ENCODE measurements at places on chromosomes 6 and 20.
A peak's percentile ranks its signal among the peaks of the same experiment; 100 is the strongest.

DNA sequence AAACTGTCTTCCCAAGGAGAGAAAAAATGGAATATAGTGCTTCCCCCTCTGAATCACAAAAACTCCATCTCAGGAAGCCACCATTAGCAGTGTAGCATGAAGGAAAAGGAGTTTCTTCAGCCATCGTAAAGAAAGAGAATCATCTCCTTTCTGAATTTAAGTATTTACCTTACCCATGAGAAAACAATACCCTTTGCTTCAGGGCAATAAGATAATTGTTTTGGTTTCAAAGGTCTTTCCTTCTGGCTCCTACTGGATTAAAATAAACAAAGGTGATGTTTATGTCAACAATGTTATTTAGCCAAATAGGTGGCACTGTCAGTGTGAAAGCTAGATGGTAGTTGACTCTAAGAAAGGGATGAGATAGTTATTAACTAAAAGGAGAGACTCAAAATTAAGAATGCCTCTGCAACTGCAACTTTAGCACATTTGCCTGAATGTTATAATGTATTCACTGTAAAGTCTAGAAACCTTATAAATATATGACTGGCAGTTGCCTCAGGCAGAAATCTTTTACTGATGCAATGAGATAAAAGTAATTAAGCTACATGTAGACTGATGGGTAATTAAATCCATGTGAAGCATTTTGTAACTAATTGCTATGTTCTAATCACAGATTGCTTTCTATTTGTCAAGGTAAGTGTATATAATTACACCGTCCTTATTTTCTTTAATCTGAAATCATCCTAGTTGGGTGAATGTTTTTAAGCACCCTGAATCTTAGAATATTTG lies 399.0 kb downstream of the CDKAL1 start:
- H3K36me3 ChIP-seq = peaks cover 10% of the 10 kb centered on the region
- H3K4me3 ChIP-seq = no peak overlapping the region
- no peak for DNase-seq
- no peaks in the 10 kb centered on the region for H3K27me3 ChIP-seq
- H3K4me1 ChIP-seq = no peaks in the 10 kb centered on the region

DNA sequence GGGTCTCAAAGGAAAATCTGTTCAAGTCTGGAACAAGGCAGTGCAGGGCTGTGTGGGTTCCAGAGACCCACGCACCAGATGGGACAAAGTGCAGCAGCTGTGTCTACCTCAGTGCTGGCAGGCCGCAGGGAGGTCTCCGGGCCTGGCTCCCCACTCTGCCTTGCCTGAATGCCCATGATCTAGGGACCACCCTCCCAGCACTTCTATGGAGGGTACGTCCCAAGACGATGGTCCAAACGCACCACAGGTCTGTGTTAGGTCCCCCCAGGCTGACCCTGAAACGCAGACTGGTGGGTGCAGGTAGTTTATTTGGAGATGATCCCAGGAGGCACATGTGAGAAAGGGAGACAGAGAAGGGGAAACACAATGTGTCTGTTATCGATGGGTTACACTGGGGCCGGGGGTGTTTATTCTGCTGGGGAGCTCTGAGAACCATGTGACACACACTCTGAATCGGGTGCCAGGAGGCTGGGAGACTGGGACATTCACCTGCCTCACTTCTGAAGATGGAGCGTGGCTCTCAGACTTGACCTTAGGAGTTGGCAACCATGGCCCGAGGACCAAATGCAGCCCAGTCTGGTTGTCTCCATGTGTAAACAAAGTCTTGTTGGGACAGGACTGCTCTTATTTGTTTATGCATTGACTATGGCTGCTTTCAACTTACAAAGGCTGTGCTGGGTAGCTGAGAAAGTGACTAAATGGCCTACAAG lies 21.7 kb downstream of the CST9L start:
- H3K4me1 ChIP-seq = no peaks in the 10 kb centered on the region
- H3K27ac ChIP-seq = no peak overlapping the region
- DNase-seq = no peak
- H3K27me3 ChIP-seq = peaks cover 4% of the 10 kb centered on the region
- no peak overlapping the region for H3K4me3 ChIP-seq
- H3K36me3 ChIP-seq = no peaks in the 10 kb centered on the region

GRCh38 chr6:87396595-87397392 lies 11.0 kb upstream of the CFAP206 start:
- H3K36me3 ChIP-seq = no peaks in the 10 kb centered on the region
- no peak overlapping the region for H3K27ac ChIP-seq
- H3K4me1 ChIP-seq = peaks cover 3% of the 10 kb centered on the region

- H3K36me3 ChIP-seq = peaks cover 15% of the 10 kb centered on the region
- H3K4me3 ChIP-seq = no peak overlapping the region
- no peak overlapping the region for H3K27ac ChIP-seq
- peaks cover 2% of the 10 kb centered on the region for H3K4me1 ChIP-seq
- no peaks in the 10 kb centered on the region for H3K27me3 ChIP-seq
- no peak for DNase-seq
Measured at GRCh38 chr6:145798530-145798929, 16.1 kb downstream of the FBXO30 start.

- DNase-seq = peak; percentile 44
- peaks cover 50% of the 10 kb centered on the region for H3K4me1 ChIP-seq
- H3K27ac ChIP-seq = peak overlapping the region; percentile 77
Measured at GRCh38 chr6:11258260-11259237, 26.1 kb upstream of the NEDD9 start.

- peaks cover 5% of the 10 kb centered on the region for H3K36me3 ChIP-seq
- H3K4me1 ChIP-seq = no peaks in the 10 kb centered on the region
- no peak overlapping the region for H3K27ac ChIP-seq
- no peak overlapping the region for H3K4me3 ChIP-seq
Measured at GRCh38 chr6:162092816-162093502, 634.6 kb downstream of the PRKN start.

- H3K27me3 ChIP-seq = peaks cover 46% of the 10 kb centered on the region
- no peak overlapping the region for H3K4me3 ChIP-seq
- H3K27ac ChIP-seq = peak overlapping the region; percentile 86
- H3K36me3 ChIP-seq = peaks cover 7% of the 10 kb centered on the region
- no peak for DNase-seq
Measured at GRCh38 chr20:5353624-5354496, 37.1 kb upstream of the PROKR2 start.

DNA sequence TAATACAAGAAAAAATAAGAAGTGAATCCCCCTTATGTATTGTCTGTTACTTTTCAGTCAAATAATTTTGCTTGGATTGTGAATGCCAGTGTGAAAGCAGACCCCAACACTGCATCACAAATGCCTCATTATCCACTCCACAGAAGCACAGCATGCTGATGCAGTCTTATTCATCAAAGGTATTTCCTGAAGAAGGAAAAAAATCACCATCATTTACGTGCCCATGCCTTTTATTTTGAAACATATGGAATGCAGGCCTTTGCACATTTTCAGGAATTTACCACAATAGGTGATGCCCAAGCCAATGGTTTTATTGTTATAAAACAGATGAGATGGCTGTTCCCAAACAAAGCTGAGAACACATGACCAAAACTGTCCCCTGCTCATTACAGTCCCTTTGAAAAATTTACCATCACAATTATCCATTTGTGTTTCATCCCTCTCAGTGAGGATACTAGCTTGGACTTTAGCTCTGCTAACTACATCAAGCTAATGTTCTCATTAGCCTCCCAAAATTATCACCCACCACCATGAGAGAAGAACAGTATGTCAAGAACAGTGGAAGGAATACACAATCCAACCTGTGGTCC lies 180.6 kb upstream of the HTR1E start:
- no peak overlapping the region for H3K4me3 ChIP-seq
- H3K27ac ChIP-seq = no peak overlapping the region
- no peaks in the 10 kb centered on the region for H3K36me3 ChIP-seq
- no peaks in the 10 kb centered on the region for H3K4me1 ChIP-seq
- no peak for DNase-seq
- no peaks in the 10 kb centered on the region for H3K27me3 ChIP-seq

DNA sequence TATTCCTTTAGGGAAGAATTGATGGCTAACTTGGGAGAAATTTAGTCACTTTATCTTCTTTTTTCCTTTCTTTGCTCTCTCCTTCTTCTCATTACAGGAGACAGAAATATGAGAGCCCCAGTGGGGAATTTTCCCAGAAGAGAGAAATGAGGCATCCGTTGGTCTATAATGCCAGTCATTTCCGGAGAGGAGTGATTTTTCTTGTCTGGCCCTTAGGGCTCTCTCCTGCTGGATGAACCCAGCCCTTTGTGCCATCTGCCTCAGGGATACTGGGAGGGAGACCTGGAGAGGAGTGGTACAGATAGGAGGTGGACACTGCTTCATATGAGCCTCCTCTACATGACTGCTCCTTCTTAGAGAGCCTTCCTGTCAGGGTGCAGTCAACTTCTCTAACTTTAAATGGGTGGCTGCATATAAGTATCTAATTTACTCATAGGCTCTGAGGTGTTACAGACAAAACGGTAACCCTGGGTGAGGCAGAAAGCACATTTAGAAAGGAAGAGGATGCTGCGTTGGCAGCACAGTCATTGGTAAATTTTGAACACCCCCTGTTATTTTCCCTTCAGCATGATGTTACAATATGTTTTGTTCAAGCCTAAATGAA lies 21.9 kb downstream of the RIMS1 start:
- no peaks in the 10 kb centered on the region for H3K4me1 ChIP-seq
- no peaks in the 10 kb centered on the region for H3K36me3 ChIP-seq
- H3K4me3 ChIP-seq = no peak overlapping the region
- no peak for DNase-seq
- H3K27ac ChIP-seq = no peak overlapping the region

- H3K4me1 ChIP-seq = no peaks in the 10 kb centered on the region
- no peak overlapping the region for H3K27ac ChIP-seq
- no peaks in the 10 kb centered on the region for H3K27me3 ChIP-seq
Measured at GRCh38 chr6:84448331-84448730, 220.9 kb upstream of the CEP162 start.

GRCh38 chr20:39752262-39752876 lies 790.2 kb downstream of the DHX35 start:
- H3K4me1 ChIP-seq = no peaks in the 10 kb centered on the region
- no peak overlapping the region for H3K27ac ChIP-seq
- H3K4me3 ChIP-seq = no peak overlapping the region
- DNase-seq = no peak
- peaks cover 4% of the 10 kb centered on the region for H3K36me3 ChIP-seq

Measured in activated naive CD8-positive, alpha-beta T cell treated with anti-CD3 and anti-CD28 coated beads for 36 hours (primary cell).